ENCODE measurements at places on chromosomes 7 and 10.

GRCh38 chr10:124056337-124056980 lies 36.9 kb downstream of the CHST15 start:
- DNase-seq, result no peak

- no peak for DNase-seq
Observed at GRCh38 chr10:71223347-71224058, 11.1 kb downstream of the UNC5B start.

- DNase-seq, result no peak
Observed at GRCh38 chr7:131455001-131455400, 101.4 kb downstream of the PODXL start.

DNA sequence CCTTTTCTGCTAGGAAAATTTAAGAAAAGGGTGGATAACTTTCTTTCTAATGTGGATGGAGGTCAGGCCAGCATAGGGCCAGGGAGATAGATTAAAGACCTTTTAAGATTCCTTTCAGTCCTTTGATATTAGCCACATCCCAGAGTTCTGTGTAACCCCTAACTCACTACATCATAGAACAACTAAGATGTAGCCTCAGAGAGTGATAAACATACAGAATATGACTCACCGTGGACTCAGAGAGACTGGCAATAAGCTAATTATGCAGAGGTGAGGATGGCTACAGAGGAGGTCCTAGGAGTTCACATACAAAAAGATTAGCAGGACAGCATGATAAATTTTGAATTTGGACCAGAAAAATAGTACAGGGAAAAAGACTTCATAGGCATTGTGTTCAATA lies 141.0 kb downstream of the AOAH start:
- no peak for DNase-seq

DNA sequence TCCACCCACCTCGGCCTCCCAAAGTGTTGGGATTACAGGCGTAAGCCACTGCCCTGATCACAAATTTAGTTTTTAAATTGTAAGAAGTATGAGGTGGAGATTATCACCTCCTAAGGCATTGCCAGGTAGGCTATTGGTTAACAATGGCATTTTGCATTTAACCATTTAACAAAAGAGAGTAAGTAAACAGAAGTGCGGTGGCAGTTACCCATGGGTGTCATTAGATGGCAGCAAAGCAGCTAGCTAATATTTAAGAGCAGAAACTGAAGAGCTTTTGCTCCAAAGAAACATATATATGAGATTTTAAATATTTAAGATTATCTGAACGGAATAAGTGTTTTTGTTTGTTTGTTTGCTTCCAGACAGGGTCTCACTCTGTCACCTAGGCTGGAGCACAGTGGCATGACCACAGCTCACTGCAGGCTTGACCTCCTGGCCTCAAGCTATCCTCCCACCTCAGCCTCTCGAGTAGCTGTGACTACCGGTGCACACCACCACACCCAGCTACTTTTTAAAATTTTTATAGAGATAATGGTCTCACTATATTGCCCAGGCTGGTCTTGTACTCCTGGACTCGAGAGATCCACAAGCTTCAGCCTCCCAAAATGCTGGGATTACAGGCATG lies 325.5 kb upstream of the C7orf33 start:
- no peak for DNase-seq

DNA sequence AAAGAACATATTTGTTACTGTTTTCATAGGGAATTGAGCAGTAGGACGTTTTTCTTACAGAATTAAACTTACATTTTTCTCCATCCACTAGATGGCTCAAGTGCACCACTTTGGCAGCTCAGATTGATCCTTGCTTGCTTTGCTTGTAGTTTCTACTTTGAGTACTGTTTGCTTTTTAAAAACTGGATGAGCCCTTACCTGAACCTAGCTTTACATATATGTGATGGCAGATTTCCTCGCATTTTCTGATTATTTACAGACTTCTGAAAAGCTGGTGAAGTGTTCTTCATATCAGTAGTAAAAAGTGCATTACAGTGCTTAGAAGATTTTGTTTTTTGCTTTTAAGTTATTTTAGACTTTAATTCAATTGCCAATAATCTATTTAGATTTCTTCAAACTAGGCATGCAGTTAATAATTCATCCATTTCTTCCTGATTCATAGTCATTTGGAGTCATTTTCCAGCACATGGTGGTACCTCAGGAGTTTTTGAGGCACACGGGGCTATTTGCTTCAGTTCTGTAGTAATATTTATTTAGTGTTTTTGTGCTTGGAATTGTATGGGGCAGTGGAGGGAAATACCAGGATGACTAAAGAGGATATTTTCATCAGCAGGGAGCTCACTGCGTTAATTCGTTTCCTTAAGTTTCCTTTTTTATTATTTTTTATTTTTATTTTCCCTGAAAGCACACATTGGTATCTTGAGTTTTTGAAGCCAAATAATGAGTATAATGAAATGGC lies 57.3 kb downstream of the MAPK8 start:
- peak; percentile 30 for DNase-seq

DNA sequence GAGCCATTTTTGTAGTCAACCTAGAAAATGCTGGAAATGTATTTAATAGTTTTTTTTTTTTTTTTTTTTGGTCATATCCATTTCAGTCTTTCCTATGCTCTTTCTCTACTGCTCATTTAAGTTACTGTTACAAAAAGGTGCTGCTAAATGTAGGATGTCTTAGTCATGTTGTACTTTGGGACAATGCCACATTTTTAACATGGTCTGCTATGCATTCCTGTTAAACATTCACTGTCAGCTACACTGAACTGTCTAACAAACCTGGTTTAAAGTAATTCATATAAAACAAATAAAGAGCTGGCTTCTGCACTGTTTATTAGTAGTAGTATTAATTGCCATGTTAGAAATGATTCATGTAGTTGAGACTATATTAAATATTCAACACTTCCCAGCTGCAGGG lies 108.6 kb downstream of the NSUN6 start:
- no peak for DNase-seq

DNA sequence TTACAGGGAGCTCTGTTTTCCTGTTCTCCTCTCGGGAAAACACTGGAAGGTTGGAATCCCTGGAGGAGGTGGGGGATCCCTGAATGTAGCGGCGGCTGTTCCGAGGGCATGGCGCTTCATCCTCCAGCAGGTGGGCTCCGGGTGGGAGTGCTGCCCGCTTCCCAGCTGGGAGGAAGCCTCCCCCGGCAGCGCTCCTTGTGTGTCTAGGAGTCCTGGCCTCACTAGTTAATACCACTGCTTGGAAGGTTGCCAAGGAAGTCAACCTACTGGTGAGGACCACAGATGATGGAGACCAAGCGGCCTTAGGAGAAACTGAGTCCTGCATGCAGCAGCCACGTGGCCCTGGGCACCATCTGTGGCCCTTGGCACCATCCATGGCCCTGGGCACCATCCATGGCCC lies 151.9 kb upstream of the PFKP start:
- DNase-seq, result no peak

DNA sequence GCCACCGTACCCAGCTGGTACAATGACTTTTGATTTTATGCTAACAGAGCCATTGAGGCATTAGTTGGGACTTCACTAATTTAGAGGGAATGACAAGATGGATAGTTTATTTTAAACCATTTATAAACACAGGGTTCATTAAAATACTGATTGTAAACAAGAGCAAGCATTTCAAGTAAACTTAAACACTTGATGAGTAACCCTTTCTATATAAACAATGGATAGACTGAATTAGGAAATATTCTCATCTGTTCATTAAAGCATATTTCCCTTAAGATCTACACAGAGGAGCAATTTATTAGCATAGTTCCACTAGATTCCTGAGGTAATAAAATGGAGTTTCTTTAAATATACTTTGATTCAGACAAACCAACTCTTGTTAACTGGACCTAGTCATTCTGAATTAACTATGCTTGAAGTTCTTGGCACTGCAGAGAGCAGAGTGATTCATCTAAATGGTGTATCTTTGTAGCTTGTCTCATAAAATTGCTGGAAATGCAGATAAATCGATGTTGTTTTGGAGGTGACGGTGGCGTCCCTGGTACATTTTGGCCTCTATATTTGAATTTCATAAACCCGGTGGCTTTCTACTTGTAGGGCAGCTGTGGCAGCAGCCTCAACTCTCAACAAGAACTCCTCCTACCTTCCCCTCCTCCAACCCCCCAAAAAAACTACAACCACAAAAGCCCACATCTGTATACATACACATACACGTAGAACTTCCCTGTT lies 15.4 kb upstream of the VDAC2 start:
- DNase-seq, result no peak

GRCh38 chr7:155680864-155681263 lies 36.4 kb downstream of the RBM33 start:
- DNase-seq, result no peak

DNA sequence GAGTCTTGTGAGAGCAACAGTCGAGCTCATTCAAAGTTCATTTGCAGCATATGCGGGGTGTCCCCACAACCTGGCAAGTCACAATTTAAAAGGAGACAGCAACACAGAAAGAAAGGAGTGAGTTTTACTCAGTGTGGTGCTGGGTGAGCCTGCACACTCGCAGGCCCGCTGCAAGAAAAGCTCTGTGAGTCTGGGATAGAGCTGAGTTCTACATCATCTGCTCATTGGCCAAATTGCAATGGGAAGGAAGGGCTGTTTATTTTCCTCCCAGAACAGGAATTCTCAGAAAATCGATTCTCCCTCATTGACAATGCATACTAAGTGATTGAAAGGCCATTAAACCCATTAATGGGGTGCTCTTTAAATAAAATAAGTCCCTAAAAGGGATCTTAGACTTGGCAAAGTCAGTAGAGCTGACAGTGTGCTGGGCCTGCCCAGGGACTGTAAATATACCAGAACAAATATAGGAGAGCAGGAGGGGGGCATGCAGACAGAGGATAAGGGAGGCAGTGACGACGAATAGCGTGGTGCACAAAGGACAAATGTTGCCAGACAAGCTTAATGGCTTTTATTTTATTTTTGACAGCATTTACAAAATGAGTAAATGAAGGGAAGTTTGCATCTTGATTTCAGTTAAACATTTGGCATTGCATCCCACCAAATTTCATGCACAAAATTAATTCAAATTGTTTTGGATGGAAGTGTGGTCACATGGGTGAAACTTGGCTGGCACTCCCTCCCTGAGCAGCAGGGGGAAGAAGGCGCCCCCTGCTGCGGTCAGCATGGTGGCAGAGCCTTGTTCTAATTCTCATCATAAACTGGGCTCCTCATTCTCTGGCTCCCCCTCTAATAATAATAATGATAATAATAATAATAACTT lies 215.7 kb downstream of the SNX10 start:
- no peak for DNase-seq

- no peak for DNase-seq
Observed at GRCh38 chr10:123463181-123463580, 203.0 kb upstream of the GPR26 start.

- no peak for DNase-seq
Observed at GRCh38 chr7:112905950-112906349, 115.8 kb upstream of the TMEM168 start.

GRCh38 chr7:131431289-131431688 lies 103.6 kb downstream of the MKLN1 start:
- DNase-seq, result no peak

Data from stimulated activated naive CD4-positive, alpha-beta T cell (primary cell).